Retina (tissue), 1 donor: ENCODE measurements at places on chromosomes 3 and 15.

DNA sequence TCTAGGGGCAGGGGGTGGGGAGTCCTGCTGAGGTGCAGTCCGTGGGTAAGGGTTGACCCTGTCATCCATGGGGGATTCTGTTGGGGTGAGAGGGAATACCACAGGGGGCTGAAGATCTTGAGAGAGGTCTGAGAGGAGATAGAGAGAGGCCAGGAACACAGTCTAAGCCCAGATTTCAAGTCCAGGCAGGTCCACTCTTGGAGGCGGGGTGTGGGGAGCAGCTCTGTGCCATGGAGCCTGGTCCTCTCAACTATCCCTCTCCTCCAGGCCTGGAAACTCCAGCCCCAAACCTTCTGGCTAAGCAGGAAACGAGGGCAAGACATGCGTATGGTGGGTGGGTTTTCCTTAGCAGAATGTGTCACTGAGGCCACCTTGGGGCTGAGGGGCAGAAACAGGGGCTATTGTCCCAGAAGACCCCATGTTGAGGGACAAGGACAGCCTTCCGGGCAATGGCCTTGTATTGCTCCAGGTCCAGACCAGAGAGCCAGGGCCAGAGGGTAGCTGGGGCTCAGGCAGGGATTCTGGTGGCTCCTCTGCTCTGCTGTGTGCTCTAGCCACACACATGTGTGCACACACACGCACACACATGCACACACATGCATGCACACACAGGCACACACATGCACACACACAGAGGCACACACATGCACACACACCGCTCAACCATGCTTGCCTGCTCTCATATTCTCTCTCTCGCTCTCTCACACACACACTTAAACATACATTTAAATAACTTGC, 48.6 kb upstream of the MAGEF1 start:
- no peak for DNase-seq

DNA sequence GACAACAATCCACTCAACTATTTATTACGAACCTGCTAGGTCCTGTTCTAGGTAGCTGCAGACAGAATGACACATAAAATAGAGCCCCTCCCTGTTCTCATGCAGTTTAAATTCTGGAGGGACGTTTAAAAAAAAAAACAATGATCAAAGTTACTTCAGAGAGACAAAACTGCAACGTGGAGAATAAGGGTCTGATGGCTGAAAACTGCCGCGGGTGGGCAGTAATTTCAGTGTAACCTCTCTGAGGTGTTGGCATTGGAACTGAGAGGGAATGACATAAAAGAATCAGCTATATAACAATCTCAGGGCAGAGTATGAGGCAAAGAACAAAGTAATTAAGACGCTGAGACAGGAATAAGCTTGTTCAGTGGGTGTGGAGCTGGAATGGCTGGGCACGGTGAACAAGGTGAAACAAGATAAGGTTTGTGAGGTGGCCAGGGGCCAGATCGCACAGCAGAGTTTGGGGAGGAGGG, 19.5 kb downstream of the TBL1XR1 start:
- DNase-seq = no peak

- DNase-seq = peak; percentile 31
Measured at GRCh38 chr3:99645277-99646106, 7.1 kb downstream of the COL8A1 start.

DNA sequence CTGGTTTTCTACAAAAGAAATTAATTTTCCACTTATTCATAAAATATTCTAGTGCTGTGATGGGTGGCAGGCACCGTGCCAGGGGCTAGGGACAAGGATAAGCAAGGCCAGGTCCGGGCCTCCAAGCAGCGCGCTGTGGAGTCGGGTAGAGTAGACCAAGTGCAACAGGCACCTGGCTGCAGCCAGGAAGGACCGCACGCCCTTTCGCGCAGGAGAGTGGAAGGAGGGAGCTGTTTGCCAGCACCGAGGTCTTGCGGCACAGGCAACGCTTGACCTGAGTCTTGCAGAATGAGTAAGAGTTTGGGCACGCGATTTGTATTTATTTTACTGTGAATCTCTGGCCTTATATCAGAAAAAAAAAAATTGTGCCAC, at the start of gene CASR:
TSS of gene CASR (plus strand) at position 148 of the 372 bp plus-strand sequence. CDS start 70,522 bp downstream, outside the sequence.
- no peak for DNase-seq

DNA sequence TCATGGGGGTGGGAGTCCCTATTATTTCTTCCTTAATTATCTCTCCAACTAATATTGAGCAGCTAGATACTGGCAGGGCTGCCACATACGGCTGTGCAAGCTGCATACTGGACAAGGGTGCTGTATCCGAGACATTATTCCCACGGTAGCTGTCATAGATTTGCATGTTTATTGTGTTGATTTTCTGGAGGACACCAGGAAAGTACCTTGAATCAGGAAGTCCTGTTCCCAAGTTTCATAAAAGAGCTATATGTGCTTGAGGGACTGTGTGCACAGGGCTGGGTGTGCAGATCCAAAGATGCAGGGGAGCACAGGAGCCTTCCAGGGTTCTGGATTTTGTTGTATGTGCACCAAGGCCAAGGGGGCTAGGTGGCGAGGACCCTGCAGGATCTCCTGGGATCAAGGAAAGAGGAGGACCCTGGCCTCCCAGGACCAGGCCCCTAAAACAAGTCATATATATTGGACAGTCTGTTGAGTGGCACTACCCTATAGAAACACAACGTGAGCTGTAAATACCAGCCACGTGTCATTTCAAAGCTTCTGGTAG, 119.2 kb upstream of the ALDH1A3 start:
- no peak for DNase-seq

GRCh38 chr3:4471907-4472306, 4.8 kb upstream of the SUMF1 start:
- no peak for DNase-seq

GRCh38 chr15:29149738-29150075, 119.9 kb downstream of the NSMCE3 start:
- no peak for DNase-seq

DNA sequence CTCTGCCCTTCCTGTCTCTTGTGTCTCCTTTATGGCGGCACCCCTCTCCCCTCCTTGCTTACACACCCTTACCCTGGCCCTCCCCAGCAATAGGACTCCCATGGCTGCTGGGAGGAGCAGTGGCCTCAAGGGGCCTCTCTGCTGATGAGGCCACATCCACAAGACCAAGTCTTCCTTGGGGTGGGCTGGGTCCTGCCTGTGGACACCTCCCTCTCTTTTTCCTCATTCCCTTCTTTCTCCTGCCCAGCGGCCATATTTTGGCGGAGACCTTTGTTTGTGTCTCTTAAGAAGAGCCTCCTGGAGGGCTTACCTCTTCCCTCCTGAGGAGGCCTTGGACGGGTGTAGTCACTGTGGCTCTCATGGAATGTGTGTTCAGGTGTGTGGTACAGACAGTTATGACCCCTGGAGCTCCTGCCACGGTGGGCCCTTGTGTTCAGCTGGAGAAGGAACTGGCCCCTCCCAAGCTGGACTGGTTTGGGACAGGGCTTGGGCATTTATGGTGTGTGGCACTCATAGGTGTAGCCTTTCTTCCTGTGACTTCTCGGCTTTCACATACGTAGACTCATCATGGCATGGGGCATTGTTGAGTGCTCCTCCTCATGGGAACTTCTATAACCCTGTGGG, 56.6 kb upstream of the APEH start:
- no peak for DNase-seq

- DNase-seq = no peak
Measured at GRCh38 chr3:14410503-14411165, 8.2 kb downstream of the SLC6A6 start.

GRCh38 chr15:64010719-64011118, 35.6 kb downstream of the DAPK2 start:
- DNase-seq = no peak
